ENCODE measurements at places on chromosomes 5 and 9.

GRCh38 chr5:72478276-72478675, 28.9 kb downstream of the ZNF366 start:
- no peak for DNase-seq

DNA sequence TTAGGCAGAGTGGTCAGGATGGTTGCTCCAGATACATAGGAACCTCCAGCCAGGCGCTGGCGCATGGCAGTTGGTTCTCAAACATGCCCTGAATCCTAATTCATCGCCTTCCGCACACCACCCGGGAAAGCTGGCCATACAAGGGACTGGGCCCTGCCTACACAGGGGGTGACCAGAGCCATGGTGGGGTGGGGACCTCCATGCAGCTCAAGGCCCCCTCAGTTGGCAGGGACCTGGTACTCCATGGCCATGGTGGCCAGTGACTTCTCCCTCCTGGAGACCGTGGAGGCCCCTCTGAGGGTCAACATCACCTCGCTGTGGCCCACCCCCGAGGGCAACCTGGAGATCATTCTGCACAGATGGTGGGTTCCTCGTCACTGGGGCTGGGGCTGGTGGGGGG, 26.8 kb downstream of the PAEP start:
- DNase-seq = no peak

GRCh38 chr9:129263836-129264235, 85.8 kb upstream of the IER5L start:
- no peak for DNase-seq

DNA sequence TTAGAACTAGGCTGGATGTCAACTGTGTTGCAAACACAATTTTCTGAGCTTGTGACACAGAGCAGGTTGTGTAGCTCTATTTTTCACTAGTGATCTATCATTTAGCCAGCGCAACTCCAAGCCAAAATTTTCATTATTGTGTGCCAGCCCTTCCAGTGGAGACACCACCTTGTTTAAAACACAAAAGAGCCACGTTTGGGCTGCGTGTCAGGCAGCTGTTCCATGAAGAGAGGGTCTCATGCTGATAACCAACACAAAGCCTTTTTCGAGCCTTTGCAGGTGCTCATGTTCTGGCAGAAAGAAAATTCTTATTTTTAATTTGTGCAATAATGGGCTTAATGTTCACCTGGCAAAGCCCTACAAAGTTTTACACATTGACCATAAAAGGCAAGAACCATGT, 237.6 kb upstream of the RGMB start:
- DNase-seq = no peak

DNA sequence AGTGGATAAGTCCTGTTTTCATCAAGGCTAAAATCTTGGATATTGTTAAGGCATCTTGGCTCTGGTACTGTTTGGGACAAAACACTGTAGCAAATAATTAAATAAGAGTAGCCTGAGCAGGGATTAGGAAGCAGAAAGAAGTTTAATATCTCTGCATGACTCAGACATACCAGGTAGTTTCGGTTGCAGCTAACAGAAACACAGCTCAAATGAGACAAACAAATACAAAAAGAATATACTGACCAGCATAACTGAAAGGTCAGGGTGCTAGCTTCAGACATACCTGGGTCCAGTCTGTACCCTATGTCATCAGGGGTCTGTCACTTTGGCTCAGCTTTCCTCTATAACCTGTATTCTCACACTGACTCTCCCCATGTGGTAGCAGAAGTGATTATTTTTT, 156.4 kb upstream of the MAP3K1 start:
- DNase-seq = no peak

- no peak for DNase-seq
These were observed 131.2 kb downstream of the SLIT3 start for GRCh38 chr5:169169783-169170182.

DNA sequence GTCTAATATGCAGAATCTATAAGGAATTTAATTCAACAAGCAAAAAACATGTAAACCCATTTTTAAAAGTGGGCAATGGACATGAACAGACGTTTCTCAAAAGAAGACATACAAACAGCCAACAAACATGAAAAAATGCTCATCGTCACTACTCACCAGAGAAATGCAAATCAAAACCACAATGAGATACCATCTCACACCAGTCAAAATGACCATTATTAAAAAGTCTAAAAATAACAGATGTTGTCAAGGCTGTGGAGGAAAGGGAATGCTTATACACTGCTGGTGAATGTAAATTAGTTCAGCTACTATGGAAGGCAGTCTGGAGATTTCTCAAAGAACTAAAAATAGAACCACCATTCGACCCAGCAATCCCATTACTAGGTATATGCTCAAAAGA, 3.1 kb upstream of the KLHL3 start:
- DNase-seq = no peak

- no peak for DNase-seq
These were observed 159.7 kb upstream of the RAPGEF1 start for GRCh38 chr9:131899296-131900228.

DNA sequence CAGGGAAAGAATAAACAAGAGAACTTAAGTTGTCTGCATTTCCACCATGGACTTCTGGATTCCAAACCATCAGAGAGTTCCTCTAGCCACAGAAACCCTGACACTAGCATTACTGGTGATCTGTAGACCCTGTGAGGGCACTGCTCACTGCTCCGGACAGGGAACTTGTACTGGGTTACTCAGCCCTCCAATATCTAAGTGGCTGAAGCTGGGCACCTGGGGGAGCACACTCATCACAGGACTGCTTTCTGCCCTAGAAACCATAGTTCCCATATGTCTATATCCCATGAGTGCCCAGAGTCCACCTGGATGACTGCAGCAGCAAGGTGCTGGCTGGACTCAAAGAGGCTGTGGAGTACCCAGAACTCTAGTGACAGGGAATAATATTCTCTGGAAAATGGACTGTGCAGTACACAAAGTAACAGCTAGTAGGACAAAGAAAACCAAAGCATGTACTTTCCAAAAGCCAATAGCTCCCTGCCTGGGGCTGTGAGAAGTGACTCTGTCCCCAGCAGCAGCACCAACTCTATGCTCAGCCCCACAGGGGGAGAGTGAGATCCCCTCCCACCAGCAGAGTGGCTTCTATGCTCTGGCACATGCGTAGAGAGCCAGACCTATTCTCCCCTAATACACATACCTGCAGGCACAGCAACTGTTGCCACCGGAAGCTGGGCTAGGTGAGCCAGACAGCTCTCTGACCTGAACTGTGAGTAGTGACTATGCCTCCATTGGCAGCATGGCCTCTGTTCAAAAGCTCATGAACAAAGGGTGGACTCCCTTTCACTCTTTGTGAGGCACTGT, 472.9 kb upstream of the FTMT start:
- DNase-seq = no peak

DNA sequence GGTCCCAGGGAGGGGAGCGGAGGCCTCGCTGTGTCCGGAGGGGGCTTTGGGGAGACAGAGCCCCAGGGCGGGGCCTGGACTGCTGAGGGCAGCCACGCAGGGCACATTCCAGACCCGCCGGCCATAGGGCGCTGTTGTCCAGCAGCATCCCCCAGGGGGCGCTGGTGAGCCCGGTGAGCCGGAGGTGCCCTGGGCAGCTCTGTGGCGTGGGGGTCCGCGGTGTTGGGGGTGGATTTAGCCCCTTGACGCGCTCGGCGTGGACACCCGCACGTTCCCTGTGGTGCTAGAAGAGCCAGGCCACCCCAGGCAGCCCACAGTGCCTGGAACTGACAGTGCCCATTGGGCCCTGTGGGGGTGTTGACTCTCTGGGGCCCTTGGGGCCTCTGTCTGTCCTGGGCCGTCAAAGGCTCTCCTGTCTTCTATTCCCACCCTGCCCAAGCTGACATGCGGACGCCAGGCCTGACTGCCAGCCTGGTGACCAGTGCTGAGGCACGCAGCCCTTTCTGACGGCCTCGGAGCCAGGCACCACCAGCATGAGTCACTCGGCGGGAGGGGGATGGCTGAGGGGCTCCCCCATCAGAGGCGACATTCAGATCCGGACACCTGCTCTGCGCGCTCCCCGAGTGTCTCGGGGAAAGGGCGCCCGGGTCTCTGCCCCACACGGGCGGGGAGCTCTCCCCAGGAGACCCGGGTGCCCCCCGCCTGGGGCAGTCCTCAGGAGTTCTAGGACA, 23.9 kb downstream of the TPPP start:
- no peak for DNase-seq

DNA sequence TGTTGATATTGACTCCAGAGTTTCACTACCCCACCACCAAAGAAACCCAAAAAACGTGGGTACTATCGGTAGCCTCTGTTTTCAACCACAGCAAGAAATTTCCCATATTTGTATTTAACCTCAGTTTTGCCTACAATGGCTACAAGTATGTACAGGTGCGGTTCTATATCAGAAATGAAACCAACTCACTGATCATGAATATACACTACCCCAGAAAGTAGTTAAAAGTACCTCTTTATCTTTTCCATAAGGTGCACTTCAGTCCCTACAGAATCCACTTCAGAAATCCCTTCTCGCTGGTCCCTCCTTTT, 140.6 kb upstream of the SLC12A2 start:
- no peak for DNase-seq

DNA sequence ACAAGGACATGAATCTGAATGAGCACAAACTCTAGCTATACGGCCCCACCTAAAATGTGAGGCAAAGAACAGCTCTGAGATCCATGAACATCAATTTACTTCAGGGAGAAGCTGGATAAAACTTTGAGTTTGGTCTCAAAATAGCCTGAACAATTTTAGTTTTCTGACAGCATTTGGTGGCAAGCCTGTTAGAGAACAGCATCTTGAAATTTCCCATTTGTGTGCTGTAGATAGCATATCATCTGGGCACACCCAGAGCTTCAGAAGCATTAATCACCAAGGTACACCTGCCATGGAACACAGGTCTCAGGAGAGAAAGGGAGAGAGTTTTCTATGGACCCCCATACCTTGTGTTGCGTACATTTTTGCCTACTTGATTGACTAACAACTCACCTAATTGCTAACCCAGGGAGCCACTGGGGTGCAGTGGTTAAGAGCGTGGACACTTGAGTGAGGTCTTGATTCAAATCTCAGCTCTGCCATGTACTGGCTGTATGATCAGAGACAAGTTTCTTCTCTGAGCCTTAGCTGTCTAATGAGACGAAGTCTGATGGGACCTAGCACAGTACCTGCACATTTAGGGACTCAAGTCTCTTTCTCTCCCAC, 264.9 kb downstream of the PIK3R1 start:
- no peak for DNase-seq

DNA sequence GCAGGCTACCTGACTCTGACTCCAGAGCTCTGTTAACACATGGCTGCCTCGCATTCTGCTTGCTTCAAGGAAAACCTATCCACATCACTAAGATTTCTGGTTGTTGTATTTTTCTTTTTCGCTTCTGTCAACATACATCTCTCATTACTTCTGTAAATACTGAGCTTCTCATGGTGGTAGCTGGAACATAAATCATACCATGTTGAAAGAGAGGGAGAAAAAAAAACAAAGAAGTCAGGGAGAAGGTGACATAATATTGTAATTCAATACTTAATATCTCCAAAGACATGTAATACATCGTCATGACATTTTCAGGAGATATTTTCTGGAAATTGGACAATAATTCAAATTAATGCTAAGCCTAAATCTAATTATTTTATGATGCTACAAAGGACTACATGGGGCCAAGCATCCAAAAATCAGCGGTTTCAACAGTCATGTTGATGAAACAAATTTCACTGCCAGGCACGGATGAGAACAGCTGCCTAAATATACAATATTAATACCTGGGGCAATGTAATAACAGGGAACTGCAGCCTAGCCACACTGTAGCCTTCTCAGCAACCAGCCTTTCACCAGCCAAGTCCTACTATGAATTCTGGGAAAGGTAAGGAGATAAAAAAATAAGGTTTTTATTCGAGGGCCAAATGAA, 332.0 kb downstream of the TRIM32 start:
- DNase-seq = no peak

- no peak for DNase-seq
These were observed 61.7 kb downstream of the JMY start for GRCh38 chr5:79297661-79298060.

DNA sequence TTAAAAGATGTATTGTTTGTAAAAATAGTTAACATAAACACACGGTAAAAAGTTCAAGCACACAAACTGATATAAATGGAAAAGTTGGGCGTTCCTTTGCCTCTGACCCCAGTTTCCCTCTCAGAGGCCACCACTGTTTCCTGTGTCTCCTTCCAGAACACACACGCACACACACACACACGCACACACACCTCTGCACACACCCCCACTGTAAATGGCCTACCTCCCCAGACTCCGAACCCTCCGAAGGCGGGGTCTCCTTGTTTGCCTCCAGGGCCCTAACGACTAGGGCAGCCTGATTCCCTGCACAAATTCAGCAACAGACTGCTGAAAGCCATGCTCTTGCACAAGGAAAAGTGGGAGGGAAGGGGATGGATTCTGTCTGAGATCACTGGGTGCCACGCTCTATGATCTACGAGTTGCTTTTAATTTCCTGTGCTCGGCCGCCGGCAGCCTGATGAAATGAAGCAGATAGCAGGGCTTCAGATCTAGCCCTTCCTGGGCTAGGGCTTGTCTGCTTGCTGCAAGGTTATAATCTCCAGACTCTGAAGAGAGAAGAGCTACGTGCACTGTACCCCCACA, 184.0 kb upstream of the IL12B start:
- DNase-seq = no peak

- DNase-seq = no peak
These were observed 154.6 kb upstream of the NR3C1 start for GRCh38 chr5:143558048-143558447.

DNA sequence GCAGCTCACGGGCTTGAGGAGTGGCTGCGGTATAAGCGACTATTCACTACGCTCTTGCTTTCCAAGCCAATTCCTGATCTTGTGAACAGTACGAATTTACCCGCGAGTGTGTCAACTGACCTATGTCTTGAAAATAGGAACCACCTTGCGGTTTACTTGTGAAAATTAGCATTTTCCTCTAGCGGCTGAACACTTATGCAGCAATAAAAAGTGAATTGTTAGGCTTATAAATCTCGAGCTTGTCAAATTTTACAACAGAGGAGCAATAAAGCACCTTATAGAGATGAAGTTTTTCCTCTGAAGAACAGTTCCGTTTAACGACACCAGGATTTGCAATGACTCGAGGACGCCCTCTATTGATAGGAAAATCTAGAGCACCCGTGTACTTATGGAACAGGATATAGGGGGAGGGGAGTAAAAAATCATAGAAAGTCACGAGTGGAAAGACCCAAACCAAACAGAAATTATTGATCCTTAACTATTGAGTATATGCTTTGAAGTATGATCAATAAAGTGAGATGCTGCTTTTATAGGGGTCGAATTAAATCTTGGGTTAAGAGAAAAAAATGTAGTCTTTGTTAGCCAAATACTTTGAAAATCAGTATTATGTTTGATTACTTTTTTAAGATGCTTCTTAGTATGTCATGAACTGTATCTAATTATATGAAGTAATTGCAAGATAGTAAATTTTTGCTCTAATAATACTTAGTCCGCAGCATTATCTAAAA, 1.9 kb upstream of the RGMB start:
- no peak for DNase-seq

GRCh38 chr9:107131108-107131799, 151.8 kb upstream of the RAD23B start:
- DNase-seq = no peak

- DNase-seq = no peak
These were observed 218.9 kb downstream of the MAT2B start for GRCh38 chr5:163724305-163724704.

GRCh38 chr9:86443992-86444391, 89.8 kb upstream of the TUT7 start:
- DNase-seq = no peak
